Activated naive CD8-positive, alpha-beta T cell treated with anti-CD3 and anti-CD28 coated beads, Interleukin-2, amount 10 ng/mL, durations not matched to agents 7 days and 5 days (primary cell): ENCODE measurements at places on chromosomes 6 and 20. TPM values are rescaled to one million over a fixed set of nuclear protein-coding genes. Genes with fewer than 3 reads are reported as not detected.

DNA sequence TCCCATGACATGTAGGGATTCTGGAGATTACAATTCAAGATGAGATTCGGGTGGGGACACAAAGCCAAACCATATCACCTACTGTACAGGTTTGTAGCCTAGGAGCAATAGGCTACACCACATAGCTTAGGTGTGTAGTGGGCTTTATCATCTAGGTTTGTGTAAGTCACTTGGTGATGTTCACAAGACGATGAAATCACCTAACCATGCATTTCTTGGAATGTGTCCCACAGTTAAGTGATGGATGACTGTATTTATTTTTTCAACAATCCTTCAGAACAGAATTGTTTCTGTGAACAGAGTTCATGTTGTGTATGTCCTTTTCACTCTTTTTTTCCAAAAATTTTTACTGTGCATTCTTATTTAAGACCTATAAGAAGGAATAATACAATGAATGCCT, 76.1 kb downstream of the DTD1 start:
- no peak for DNase-seq

DNA sequence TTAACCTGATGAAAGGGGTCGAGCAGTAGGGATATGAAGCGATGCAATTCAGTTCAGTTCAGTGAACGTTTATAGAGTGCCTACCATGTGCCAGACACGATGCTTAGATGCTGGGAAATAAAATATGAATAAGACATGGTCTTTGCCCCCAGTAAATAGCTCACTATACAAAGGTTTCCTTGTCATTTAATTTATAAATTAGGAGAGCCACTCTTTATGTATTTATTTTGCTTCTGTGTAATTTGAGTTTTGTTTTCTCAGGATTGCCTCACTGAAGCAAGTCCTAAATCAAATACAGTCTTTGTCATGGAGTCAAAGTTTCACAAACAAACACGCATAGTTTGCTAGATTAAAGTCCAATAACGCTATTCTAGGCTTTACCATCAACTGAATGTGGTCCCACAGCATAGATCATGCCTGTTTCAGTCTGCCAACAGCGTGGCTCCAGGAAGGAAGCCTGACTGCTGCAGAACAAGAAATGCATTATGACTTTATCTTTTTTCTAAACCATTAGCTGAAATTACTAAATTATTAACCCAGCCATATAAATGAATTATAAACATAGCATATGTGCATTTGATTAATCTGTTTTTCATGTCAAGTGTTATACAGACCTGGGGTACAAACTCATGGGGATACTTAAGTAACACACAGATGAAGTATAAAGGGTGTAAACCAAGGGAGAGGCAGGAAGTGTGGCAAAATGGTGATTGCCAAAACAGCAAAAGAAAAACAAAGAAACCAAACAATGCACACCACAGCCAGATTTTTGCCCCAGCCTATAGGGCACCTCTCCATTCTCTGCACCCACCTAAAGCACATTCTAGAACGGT, 29.8 kb upstream of the CCN2 start:
- DNase-seq: no peak

- DNase-seq: no peak
Observed at GRCh38 chr20:45937765-45938164, 3.3 kb downstream of the PCIF1 start.

DNA sequence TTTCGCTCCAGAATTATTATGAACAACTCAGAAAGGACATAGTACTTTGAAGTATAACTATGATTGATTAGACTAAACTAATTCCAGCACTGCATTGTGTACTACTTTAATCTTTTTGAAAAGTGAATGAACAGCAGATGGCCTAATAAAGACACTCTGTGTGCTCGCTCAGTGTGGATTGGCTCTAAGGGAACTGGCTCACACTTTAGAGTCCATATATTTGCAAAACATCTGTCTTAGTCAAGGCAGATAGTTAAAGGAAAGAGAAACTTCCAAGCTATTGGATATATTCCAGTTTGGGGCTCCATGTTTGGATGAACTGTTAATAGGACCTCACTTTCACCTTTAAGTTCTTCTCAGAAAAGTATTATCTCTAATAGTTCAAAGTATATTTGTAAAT, 218.9 kb downstream of the EYA4 start:
- no peak for DNase-seq

- DNase-seq: no peak
Observed at GRCh38 chr20:8242827-8243724, 111.0 kb downstream of the PLCB1 start.

DNA sequence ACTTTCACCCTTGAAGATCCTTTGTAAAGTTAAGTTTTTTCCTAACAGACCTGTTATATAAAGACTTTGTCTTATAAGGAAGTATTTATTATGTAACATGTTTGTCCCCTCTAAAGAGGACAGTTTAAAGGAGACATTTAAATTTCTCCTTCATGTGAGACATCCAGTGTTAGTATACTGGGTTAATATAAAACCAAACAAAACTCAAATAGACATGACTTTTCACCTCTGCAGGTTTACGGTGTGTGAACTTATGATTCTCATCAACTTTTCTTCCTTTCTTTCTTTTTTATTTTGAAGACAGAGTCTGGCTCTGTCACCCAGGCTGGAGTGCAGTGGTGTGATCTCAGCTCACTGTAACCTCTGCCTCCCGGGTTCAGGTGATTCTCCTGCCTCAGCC, 17.4 kb upstream of the MPC1 start:
- no peak for DNase-seq

GRCh38 chr6:6891949-6892461, 215.8 kb upstream of the RREB1 start:
- DNase-seq: no peak

DNA sequence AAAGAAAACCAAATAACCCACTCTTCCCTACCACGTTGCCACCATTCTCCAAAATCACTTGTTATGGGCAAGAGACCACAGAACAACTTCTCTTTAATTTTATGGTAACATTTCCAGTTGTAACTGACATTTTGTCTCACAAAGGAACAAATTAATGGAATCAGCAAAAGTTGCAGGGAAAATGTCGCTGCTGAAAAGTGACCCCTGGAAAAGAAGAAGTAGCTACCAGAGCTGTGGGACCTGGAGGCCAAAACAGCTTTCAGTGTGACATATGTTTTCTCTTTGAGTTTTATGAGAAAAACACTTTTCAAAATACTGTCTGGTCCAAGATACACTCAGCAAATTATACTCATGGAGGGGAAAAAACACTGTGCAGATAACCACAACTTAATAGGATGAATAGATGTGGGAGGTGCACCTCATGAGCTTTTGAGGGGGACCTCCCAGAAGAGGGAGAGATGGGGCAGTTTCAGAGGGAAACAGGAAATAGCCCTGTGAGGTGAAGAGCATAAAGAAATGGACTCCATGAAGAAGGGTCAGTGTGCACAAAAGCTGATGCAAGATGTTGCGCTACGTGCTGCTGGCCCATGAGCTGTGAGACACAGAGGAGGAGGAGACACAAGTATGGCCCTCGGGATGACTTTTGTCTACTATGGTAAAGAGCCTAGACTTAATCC, 87.3 kb downstream of the DTNBP1 start:
- DNase-seq: no peak

DNA sequence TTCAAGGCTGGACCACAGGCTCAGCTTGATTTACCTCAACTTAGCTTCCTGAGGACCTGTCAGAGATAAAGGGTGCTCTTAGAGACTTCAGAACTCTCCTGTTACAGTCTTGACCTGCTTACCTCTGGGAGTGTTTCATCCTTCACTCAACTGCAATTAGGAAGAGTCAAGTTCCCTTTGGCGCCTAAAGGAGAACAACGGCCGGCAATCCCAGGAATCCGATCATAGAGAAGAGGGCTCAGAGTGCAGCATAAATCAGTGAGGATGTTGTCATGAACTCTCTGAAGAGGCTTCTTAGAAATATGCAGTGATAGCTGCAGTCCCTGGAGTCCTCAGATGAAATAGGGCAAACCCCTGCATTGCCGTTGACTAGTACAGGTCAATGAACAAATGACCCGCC, 36.4 kb downstream of the LYRM2 start:
- no peak for DNase-seq

Gene IRF4
- 95.1 TPM for total RNA-seq

Gene NDRG3
- total RNA-seq: 34.3 TPM

Gene DDO
- total RNA-seq: not detected
